ENCODE measurements at places on chromosomes 13 and 19.
A peak's percentile ranks its signal among the peaks of the same experiment; 100 is the strongest.

DNA sequence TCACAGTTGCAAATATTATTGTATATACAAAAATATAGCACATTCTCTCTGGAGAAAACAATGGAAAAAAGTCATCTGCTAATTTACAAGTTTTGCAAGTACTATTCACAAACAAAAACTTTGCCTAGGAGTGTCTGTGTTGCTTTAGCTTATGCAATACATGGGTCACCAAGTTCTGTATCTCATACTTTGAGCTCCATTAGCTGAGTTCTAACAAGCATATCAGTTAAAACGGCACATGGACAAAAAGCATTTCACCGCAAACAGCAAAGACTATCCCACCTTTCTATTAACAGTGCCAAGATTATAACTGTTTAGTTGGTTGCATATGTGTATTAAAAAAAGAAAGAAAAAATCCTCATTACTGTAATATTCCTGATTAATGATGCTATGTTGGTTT, 4.6 kb downstream of the SPRY2 start:
- DNase-seq = no peak

- no peak for DNase-seq
Measured at GRCh38 chr13:94583926-94584325, 12.0 kb downstream of the TGDS start.

DNA sequence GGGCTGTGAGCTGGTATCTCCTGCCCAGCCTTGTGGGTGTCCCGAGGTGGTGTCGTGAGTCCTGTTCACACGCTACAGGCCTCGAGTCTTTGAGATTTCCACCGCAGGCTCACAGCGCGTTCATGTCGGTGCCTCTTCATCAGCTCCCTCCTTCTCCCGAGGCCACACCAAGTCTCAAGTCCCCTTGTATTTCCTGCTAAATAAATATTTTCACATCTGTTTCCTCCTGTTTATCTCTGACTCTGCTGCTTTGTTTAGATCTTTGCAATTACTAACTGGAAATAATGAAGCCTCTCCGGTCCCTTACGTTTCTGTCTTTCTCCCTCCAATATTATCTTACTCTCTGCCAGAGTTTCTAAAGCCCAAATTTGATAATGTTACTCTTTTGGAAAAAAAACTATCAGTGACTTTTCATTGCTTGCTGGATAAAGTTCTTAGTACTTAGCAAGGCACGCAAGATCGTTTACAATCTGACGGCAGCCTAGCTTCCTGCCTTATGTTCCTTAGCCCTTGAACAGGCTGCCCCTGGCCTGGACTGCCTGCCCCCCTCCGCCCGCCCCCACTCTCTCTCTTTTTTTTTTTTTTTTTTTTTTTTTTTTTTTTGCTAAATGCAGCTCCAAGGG, 130.5 kb upstream of the RNF113B start:
- DNase-seq = no peak

GRCh38 chr19:41801031-41801430, 4.6 kb downstream of the CEACAM3 start:
- no peak for DNase-seq

DNA sequence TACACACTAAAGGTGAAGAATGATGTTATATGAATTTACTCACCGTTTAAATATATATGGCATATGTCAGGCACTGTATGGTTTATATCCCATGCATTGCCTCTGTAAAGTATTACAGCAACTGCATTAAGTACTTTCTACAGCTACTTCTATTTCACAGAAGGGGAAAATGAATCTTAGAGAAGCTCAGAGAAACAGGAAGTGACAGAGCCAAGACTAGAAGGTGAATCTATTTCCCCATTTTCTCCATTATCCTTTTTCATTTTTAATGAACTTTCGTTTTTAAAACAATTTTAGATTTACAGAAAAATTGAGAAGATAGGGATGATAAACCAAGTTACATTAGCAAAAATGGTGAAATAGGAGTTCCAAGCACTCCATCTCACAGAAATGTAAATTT, 863.3 kb downstream of the UQCRFS1 start:
- DNase-seq = no peak

- DNase-seq = no peak
Measured at GRCh38 chr13:51772105-51772455, 31.9 kb downstream of the DHRS12 start.

- DNase-seq = no peak
Measured at GRCh38 chr13:97889803-97890202, 63.7 kb upstream of the IPO5 start.

GRCh38 chr13:42548731-42549551, 25.0 kb upstream of the TNFSF11 start:
- DNase-seq = no peak

GRCh38 chr19:1904860-1905109, 414 bp upstream of the ADAT3 start:
- DNase-seq = no peak

GRCh38 chr13:99982036-99982730, 599 bp downstream of the ZIC2 start:
- peak; percentile 9 for DNase-seq

DNA sequence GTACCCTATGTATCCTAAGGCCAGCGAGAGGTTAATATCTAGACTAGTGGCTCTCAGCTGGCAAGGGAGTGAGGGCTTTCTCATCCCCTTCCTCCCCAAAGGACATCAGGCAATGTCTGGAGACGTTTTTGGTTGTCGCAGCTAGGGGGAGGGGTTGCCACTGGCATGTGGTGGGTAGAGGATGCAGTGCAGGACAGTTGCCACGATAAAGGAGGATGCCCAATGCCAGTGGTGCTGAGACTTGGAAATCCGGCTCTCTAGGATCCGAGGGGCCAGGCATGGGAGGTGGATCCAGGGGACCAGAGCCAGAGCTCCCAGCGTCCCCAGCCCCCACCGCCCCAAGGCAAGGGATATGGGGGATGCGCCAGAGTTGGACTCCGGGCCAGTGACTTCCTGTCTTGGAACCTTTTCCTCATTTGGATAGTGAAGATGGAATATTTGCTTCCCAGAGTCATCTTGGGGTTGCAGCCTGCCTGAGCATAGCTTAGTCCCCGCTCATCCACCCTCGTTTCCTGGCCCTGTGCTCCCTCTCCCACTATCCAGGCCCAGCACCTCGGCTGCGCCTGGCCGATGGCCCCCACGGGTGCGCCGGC, 4.9 kb downstream of the SSC5D start:
- peak; percentile 66 for DNase-seq

- DNase-seq = no peak
Measured at GRCh38 chr19:16327501-16327900, 2.9 kb downstream of the KLF2 start.

- DNase-seq = no peak
Measured at GRCh38 chr13:21115231-21115630, 53.8 kb upstream of the LATS2 start.

GRCh38 chr13:19985219-19985556, 26.7 kb downstream of the ZMYM2 start:
- no peak for DNase-seq

GRCh38 chr19:51576850-51577249, 5.8 kb downstream of the ZNF175 start:
- DNase-seq = no peak

DNA sequence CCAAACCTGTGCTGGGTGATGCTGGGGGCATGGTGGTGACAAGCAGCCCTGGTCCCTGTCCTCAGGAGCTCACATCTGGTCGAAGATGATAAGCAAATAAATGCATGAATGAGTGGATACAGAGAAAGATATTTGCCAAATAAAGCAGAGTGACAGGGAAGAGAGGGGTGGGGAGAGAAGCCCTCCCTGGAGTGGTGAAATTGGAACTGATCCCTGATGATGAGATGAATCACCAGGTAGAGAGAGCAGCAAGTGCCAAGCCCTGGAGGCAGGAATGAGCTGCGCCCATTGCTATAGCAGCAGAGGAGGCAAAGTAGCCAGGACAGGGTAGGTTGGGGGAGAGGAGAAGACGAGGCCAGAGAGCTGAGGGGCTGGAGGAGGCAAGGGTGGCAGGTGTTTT, 13.7 kb downstream of the FXYD5 start:
- DNase-seq = peak; percentile 80

DNA sequence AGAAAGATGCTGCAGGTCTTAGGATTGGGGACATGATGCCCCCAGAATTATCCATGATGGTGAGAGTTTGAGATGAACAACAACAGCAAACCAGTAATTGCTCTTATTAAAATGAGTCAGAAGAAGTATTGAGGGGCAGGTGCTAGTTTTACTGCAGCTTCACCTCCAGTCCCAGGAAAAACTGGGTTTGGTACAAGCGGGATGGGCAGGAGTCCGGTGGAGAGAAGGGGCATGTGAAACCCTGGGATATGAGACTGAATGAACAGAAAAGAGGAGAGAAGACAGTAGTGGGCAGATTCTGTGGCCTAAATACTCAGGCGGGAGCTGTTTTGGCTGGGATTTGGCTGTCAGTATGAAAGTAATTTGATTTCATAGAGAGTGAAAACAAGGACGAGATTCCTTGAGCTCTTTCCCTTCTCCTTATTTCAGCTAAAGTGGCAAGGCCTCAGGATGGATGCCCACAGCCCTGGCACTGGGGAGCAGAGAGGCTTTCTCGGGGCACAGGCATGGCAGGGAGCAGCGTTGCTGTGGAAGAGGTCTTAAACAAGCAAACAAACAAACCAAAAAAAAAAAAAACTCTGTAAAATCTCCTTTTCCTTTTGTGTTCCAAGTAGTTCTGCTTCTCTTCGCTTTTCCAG, 30.7 kb downstream of the NFIX start:
- DNase-seq = no peak

GRCh38 chr13:59490651-59491050, 673.1 kb downstream of the DIAPH3 start:
- DNase-seq = no peak

DNA sequence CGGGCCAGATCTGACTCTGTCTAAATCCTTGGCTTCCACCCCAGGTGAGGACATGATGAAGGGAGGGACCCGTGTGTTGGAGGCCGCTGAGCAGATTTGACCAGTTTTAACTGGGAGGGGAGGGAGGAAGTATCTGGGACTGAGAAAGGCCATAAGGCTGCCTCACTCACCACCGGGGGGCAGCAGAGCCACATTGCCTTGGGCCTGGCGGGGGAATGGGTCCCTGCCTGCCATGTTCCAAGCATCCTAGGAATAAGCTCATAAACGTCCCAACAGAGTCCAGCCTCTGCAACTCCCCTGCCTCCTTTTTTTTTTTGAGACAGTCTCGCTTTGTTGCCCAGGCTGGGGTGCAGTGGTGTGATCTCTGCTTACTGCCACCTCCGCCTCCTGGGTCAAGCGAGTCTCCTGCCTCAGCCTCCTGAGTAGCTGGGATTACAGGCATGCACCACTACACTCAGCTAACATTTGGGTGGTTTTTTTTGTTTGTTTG, 15.5 kb downstream of the MAST3 start:
- peak; percentile 62 for DNase-seq

GRCh38 chr19:46885411-46885810, 24.6 kb downstream of the ARHGAP35 start:
- no peak for DNase-seq

GRCh38 chr13:47555235-47555634, 445.8 kb downstream of the SUCLA2 start:
- peak; percentile 79 for DNase-seq

- peak; percentile 79 for DNase-seq
Measured at GRCh38 chr19:38362076-38362945, 12.1 kb upstream of the PSMD8 start.

- no peak for DNase-seq
Measured at GRCh38 chr19:3716147-3716668, 8.0 kb downstream of the TJP3 start.

GRCh38 chr19:5953680-5954213, 24.2 kb downstream of the RANBP3 start:
- DNase-seq = no peak

DNA sequence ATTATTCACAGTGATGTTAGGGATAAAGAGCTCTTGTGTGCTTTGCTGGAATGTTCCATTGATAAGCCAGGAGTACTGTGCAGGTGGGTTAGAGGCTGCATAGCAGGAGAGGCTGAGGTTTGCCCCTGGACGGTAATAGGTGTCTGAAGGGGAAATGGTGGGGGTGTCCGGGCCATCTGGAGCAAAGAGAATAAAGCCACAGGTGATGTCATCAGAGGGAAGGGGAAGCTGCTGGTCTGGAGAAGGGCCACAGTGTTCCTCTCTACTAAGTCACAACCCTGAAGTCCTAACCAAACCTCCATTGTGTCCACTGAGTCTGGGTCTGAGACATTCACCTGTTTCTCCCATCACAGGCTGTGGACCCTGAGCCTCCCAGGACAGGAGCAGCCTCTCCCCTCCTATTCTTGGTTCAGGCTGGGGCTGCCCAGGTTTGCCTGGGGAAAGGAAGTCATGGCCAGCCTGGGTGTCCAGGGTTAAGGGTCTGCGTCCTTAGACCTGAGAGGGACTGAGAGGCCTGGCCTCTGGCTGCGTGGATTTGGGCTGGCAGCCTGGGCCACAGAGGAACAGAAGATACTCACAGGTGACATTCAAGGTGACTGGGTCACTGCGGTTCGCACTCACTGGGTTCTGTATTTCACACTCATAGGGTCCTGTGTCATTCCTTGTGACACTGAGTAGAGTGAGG, 6.8 kb downstream of the CEACAM1 start:
- no peak for DNase-seq

- no peak for DNase-seq
Measured at GRCh38 chr13:62850331-62850730, 1434.7 kb upstream of the PCDH20 start.

- no peak for DNase-seq
Measured at GRCh38 chr13:44191504-44192171, 182.0 kb upstream of the SERP2 start.

- DNase-seq = no peak
Measured at GRCh38 chr19:45816236-45817009, 1.3 kb upstream of the RSPH6A start.

DNA sequence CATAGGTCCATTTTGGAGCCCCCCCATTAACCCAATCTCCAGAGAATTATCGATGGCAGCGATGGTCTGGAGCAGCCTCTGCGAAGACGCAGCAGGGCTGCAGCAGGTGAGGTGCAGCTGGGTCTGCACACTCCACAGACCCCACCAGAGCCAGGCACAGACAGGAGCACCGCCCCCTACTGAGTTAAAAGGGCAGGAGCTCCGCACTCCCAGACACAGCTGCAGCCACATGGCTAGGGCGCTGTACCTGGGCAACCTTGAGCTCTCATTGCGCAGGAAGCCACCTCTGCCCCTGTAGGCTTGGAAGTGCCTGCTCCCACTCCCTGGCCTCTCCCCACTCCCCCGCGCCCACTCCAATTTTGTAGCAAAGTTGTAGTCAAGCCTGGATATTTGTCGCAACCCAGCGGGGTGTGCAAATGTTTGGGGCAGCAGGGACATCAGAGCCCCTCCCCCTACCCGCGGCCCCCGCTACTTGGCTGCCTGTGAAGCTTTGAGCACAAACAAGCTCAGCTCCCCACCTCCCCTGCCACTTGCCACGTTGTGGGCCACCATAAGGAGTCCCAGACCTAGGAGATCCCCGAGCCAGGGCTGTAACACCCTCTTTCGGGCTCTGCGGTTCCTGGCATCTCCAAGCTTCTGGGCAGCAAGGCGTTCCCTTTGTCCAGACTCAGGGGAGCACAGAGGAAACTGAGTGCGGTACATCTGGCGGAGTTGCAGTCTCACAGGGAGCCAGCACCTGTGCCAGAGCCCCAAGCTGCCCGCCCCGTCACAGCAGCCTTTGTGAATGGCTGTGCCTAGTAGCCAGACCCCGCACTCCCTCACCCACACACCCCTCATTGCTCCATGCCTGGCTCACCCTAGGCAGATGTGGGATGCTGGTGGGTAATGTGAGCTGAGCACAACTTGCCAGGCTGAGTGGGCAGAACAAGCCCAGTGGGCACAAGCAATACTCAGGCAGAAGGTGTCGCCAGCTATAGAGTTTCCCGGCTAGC, 949.7 kb upstream of the SLITRK1 start:
- no peak for DNase-seq
